ENCODE measurements at places on chromosomes 5 and 9.

DNA sequence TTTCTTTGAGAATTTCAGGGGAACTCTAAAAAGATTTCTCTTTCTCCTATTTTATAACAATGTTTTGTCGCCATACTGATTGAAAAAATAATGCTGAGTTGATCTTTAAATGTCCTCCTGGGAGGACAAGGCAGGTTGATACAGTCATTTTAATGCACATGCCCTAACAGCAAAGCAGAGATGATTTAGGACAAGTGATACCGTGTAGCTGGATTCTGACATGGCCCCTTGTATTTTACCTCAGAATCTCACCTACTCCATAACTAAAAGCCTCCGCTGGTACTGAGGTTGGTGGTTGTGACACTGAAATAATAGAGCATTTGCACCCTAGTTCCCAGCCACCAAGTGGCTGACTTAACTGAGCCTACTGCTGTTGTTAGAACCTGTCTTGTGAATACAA is 811 bp upstream of the LRRTM2 start:
- no peak for DNase-seq

- DNase-seq, result no peak
Observed at GRCh38 chr9:86303316-86303975, 21.1 kb upstream of the ISCA1 start.

DNA sequence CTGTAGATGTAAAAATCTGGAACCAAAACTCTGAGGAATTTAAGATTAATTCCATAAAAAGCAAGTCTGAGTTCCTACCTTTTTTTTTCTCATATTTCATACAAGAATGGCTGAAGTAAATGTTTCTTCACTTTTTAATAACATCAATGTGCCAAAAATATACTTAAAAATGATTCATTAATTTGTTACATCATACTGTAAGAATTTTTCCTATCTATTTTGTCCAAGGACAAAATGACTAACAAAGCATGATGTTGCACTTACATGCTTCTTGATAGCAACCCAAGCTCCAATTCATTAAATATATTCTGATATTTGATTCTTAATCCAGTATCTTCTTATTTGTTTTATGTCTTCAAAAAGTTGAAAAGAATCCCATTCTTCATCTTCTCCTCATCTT is 988.3 kb downstream of the TLE1 start:
- no peak for DNase-seq

DNA sequence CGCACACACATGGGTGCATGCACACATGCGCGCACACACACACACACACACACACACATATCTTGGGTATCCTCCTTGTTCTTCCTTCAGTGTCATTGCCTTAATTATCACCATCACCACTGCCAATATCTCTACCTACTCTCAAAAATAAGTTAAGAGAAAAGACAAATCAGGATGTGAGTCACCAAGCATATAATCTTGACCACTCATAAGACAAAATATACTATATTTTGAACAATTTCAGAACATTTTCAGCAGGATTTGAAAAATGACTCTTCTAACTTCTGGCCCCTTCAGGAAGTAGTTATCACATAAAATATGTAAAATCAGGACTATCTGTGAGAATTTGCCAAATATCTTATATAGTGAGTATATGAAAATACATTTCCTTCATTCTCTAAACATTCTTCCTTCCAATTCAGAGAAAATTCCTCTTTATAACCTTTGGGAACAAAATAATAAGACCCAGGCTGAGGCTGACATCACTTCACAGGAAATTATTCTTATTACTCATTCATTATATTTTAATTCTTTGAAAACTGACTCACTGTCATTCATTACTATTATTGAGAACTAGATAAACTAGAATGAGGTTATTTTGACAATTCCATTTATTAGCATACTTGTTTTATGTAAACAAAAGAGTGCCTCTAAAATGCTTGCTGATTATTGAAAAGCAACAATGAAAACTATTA is 772.0 kb upstream of the ACO1 start:
- DNase-seq, result no peak

GRCh38 chr9:134913041-134913712 is 4.5 kb downstream of the FCN1 start:
- no peak for DNase-seq

DNA sequence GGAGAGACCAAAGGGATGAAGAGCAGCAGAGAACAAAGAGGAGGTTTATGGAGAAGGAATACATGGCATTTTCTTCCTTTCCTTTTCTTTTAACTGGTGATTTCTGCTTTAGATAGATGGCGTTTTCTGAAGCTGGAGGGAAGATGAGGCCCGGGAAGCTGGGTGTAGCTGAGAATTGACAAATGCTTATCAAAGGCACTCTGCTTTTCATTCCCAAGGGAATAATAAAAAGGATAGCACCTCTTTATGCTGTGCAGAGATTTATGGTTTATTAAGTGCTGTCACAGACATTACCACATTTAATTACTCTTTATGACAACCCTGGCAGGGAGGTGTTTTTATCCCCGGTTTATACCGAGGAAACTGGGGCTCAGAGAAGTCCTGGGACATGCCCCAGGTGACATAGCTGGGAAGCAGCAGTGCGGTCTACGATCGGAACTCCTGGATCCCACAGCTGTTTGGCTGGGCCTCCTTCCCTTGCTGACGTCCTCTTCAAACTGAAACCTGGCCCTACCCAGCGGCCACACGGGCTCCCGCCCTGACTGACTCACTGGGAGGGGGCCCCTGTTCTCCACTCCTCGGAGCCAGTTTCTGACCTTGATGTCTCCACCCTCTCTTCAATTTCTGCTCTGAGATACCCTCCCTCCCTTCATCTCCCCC is 8.2 kb upstream of the EPB41L4B start:
- no peak for DNase-seq

DNA sequence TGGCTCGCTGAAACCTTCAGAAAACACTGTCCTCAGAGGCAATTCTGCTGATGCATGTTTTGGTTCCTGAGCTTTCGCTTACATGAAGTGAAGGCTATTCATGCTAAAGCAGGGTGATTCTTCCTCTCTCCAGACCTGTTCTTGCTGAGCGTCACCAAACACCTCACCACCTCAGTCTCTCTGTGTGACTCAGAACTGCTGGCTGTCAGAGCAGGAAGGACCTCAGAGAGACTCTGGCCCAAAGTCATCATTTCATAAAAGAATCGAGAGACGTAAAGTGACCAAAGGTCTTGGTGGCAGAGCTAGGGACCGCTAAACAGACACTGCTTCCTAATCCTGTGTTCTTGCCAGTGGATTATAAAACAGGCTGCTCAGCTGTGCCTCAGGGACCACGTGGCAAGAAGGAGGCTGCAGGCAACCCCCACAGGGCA is 73.8 kb downstream of the LHFPL2 start:
- DNase-seq, result no peak

DNA sequence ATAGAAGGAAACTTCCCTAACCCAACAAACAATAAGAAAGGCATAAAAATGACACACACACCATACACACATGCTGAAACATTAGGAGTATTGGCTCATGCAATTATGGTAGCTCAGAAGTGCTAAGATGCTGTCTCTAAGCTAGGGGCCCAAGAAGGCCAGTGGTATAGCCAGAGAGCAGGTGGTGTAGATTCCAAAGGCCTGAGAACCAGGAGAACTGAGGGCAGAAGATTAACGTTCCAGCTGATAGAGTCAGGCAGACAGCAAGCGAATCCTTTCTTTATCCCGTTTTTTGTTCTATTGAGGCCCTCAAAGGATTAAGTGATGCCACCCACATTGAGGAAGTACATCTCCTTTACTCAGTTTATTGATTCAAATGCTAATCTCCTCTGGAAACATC is 262.9 kb downstream of the EPB41L4A start:
- no peak for DNase-seq

- no peak for DNase-seq
Observed at GRCh38 chr9:2758162-2758897, 41.0 kb downstream of the KCNV2 start.

- DNase-seq, result no peak
Observed at GRCh38 chr5:159936686-159937329, 20.5 kb downstream of the ADRA1B start.

GRCh38 chr5:72156946-72157624 is 49.8 kb downstream of the MAP1B start:
- DNase-seq, result no peak

DNA sequence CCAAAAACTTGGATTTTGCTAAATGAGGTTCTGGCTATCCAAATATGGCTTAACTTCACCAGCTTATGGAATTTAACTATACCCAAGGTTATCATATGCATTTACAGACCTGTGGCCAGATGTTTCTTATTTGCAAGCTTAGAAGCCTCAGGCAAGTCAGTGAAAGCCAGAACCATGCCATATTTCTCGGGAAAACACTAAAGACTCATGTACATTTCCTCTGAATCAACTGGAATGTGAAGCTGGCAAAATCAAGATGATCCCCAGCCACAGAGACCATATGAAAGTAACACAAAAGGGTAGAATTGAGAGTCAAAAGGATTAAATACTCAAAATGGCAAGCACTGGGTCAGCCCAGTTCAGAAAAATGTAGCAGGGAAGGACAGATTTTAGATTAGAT is 76.4 kb upstream of the SLC1A1 start:
- DNase-seq, result no peak

GRCh38 chr5:161258438-161258837 is 288.1 kb downstream of the GABRB2 start:
- DNase-seq, result no peak

DNA sequence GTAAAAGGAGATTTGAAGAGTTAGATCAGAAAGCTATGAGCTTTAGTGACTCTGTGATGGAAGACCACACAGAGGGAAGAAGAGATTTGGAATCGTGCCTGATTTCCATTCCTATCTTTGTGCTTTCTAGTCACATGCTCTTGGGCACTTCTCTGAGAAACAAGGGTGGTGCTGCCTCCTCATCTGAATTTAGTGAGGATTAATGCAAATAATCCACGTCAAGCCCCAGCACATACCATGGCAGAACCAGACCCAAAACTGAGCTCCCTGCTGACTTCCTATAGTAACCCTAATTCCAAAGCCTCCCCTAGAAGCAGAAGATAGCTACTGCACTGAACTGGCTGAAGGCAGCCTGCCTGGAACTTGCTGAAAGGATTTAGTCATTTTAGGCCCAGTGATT is 17.7 kb downstream of the SLC45A2 start:
- no peak for DNase-seq

DNA sequence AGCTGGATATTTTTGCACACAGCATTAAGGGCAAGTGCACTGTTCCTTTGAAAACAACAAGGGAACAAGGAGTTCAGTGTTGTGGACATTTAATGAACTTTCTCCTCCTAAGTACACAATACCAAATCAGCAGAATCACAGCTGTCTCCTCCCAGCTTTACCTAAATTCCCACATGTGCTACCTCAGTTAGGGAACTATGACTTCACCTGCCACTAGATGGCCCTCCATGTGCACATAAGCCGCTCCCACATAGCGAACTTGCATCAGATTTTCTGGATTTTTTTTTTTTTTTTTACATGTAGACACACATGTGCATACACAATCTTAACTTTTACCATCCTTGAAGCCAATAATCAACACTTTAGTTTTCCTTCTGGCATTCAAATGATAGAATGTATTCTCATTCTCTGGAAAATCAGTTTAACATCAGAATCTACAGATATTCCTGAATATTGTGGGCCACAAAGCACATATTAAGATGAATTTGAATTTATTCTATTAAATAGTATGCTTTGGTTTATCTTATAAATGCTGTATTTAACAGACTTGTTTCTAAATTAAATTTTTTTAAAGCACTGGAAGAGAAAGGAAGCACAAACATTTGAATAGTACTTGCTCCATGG is 123.6 kb downstream of the PALM2AKAP2 start:
- peak; percentile 14 for DNase-seq

- no peak for DNase-seq
Observed at GRCh38 chr5:131419877-131420276, 156.0 kb downstream of the CDC42SE2 start.

GRCh38 chr5:80644900-80645299 is 9.6 kb upstream of the MSH3 start:
- no peak for DNase-seq

GRCh38 chr9:133633681-133634080 is 2.5 kb upstream of the DBH start:
- no peak for DNase-seq

DNA sequence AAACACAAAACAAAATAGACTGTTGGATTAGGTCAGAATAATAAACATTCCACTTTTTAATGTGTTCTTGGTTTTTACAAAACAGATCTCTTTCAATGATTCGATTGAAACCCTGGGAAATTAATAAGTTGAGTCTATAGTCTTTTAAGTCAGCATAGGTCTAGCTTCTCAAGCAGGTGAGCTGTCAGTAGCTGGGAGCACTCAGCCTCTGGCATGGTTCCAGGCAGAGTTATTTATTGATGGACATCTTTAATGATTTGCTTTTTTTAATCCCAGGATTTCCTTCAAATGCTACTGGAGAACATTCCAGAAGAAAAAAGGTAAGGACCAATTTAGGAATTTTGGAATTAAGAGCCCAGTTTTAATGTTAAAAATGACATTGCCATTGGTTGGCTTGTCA is 241.0 kb downstream of the AOPEP start:
- DNase-seq, result no peak

DNA sequence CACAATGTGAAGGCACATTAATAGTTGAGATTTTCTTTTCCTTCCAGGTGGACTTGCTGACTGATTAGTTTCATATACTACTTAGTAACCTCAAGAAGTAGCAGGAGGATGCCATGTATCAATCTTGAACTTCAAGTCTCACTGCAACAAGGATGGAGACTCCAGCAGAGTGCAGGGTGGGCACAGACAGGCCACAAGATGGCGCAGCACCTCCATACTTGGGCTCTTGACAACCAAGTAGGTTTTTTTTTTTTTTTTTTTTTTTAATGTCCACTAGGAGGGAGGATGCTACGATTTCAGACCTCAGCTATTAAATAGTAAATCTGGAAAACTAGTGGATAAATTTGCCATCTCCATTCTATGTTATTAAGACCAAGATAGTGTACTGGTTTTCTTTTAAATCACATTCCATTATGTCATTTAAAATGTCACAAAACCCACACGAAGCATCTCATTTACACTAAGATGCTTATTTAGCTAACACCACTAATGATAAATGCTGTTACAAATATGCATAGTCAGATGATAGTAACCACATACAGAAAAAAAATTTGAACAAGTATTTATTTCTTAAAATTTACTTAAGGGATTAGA is 58.6 kb downstream of the IL6ST start:
- peak; percentile 70 for DNase-seq

GRCh38 chr5:1795931-1796330 is 3.7 kb downstream of the MRPL36 start:
- DNase-seq, result no peak

GRCh38 chr9:128600099-128600498 is 47.7 kb downstream of the SPTAN1 start:
- no peak for DNase-seq
